ENCODE measurements at places on chromosomes 4 and X. TPM values are rescaled to one million over a fixed set of nuclear protein-coding genes. Genes with fewer than 3 reads are reported as not detected.

Gene MSX1
- total RNA-seq: 20.8 TPM

Gene GNRHR
- not detected for total RNA-seq

Gene POU4F2
- not detected for total RNA-seq

Gene ADH1A
- total RNA-seq: 2.5 TPM

Gene REELD1
- 0.28 TPM for total RNA-seq

Gene P2RY10
- total RNA-seq: not detected

Gene MTTP
- not detected for total RNA-seq

Gene GYPB
- total RNA-seq: 0.86 TPM

Gene XAGE1A
- not detected for total RNA-seq

Gene LRCH2
- 8.4 TPM for total RNA-seq

Gene TMSB15A
- total RNA-seq: 0.83 TPM

Gene PPP2R2C
- total RNA-seq: 18.3 TPM

Gene DRP2
- 0.57 TPM for total RNA-seq

Gene OTUD5
- total RNA-seq: 36.0 TPM

Gene C4orf33
- total RNA-seq: 5.1 TPM

Gene ATRX
- total RNA-seq: 94.2 TPM

Gene TEX13D
- not detected for total RNA-seq

Gene ARHGAP36
- not detected for total RNA-seq

Gene NCAPG
- 0.10 TPM for total RNA-seq

Gene MTNR1A
- total RNA-seq: not detected
